IPS-NIHi11 (cell line): ENCODE measurements at places on chromosomes 1 and 21.

- DNase-seq, result no peak
Measured at GRCh38 chr1:41526956-41527561, 42.6 kb upstream of the EDN2 start.

GRCh38 chr1:244405856-244406255, 45.9 kb downstream of the ADSS2 start:
- no peak for DNase-seq

GRCh38 chr1:27594564-27595510, 9.1 kb downstream of the AHDC1 start:
- DNase-seq, result no peak

- DNase-seq, result no peak
Measured at GRCh38 chr1:211013346-211014240, 120.4 kb downstream of the KCNH1 start.

GRCh38 chr1:178689769-178690168, 35.3 kb upstream of the RALGPS2 start:
- no peak for DNase-seq
